ENCODE measurements at places on chromosomes 3 and 15. TPM values are rescaled to one million over a fixed set of nuclear protein-coding genes. Genes with fewer than 3 reads are reported as not detected.

The SLC9C1 gene
- not detected for total RNA-seq

The AADACL2 gene
- total RNA-seq, result not detected

The CLDN18 gene
- total RNA-seq, result not detected

The ARPP21 gene
- total RNA-seq, result 0.16 TPM
